ENCODE measurements at places on chromosomes 4 and X.

DNA sequence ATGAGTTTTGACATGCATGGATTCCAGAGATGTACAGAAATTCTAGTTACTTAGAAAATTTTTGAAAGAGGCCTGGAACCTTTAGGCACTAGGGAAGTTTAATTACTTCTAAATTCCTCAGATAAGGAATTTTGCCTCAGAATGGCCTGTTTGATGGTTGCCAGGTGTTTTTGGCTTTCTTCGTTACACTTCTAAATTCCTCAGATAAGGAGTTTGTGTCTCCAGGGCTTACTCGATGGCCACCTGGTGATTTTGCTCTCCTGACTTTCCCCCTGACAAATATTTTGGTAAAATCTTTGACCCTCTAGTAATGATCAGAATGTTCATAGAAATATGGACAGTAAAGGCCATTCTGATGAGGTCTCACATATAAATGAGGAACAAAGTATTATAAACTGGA lies 64.3 kb downstream of the BEX3 start:
- no peak for DNase-seq

- DNase-seq, result no peak
Measured at GRCh38 chr4:74014332-74014731, 15.9 kb upstream of the CXCL5 start.

DNA sequence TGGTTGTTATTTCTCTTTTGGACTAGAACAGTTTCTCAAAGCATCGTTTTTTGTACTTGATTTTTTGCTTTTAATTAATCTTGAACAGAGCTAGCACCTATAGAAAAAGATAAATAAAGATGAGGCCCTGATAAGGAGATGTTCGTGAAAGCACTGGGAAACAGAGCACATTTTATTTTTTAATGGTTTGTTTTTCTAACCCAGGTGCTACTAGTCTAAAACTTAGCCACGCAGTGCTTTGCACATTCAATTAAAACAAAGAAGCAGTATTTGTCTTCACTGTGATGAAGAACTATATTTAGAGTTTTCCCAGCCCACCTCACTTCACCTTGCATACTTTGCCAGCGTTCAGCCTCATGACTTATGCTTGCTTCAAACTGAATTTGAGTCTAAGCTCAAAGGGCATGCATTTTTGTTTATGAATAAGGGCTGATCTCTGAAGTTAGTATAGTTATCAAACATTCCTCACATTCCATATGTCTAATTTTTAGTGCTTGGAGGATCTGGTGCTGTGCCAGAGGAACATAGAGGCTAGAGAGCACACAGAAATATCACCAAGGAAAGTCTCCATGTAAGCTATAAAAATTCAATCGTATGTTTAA lies 76.7 kb downstream of the WWC2 start:
- DNase-seq, result no peak

DNA sequence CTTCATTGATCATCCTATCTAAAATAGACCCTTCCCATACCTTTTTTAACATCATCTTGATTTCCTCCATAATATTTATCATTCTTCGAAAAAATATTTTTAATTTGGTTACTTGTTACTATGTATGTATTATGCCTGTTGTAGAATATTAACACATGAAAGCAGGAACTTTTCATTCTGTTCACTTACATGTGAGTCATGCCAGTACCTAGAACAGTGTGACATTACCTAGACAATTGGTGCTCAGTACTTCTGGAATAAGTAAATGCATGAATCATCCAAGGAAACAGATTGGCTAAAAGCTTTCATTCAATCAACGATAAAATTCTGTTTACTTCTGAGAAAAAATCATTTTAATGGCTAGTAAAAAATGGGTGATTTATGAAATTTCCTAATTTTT lies 76.4 kb downstream of the CXXC4 start:
- peak; percentile 9 for DNase-seq

- no peak for DNase-seq
Measured at GRCh38 chrX:57138674-57139073, 1.5 kb upstream of the SPIN2A start.

DNA sequence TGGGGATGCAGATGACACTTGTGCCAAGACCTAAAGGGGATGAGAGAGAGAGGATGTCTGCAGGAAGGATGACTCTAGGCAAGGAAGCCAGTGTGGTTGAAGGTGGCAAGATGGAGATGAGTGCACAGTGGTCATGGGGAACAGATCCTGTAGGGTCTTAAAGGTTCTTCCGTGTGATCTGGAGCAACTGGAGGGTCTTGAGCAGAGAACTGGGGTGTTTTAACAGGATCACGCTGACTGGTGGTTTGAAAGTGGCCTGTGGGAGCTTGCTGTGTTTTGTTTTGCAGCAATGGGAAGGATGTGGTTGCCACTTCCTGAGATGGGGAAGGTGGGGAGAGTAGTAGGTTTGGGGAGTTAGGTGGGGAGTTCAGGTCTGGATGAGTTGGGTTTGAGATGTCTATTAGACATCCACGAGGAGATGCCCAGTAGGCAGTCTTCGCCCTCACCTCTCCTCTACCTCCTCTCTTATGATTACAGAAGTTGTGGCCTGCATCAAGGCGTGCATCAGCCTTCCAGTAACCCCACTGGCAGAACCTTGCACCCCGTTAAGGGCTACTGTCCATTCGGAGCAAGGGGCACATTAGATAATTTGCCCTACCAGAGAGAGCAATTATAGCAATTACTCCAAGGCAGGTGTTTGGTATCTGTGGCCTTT lies 1.4 kb upstream of the STBD1 start:
- no peak for DNase-seq

DNA sequence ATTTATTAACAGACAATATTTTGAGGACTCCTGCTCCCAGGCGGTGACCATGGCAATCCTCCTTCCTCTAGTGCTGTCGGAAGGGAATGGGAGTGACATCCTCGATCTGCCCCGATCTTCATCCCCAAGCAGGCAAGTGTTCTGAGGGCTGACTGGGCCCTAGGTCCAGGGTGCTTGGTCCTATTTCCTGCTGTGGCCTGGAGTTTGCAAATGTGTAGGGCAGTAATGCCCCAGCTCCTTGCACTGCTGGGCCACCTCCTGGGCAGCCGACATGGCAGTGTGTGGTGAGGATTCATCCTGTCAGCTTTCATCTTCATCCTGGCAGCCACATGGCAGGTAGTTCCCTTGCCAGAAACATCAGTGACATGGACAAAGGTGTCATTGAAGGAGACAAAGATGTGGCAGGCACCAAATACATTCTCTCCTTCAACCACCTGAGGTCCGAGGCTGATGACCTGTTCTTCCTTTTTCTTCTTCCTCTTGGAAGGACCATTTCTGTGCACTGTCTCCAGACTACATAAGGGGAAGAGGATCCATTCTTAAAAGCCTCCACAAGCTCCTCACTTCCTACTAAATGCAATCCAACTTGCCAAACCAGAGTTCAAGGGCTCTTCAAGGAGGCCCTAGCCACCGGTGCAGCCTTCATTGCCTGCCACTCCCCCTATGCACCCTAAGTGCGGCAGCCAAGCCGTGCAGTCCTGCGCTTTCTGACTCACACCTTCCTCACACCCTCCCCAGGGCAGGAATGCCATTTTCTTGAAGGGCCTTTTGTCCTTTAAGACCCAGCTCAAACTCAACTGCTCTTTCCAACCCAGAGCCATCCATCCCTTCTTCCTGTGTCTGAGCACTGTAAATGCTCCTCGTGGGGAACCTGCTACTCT lies 65.7 kb downstream of the TMEM154 start:
- DNase-seq, result no peak

GRCh38 chr4:19936476-19936875 lies 315.2 kb upstream of the SLIT2 start:
- no peak for DNase-seq

- no peak for DNase-seq
Measured at GRCh38 chr4:103753868-103754653, 34.3 kb upstream of the TACR3 start.

DNA sequence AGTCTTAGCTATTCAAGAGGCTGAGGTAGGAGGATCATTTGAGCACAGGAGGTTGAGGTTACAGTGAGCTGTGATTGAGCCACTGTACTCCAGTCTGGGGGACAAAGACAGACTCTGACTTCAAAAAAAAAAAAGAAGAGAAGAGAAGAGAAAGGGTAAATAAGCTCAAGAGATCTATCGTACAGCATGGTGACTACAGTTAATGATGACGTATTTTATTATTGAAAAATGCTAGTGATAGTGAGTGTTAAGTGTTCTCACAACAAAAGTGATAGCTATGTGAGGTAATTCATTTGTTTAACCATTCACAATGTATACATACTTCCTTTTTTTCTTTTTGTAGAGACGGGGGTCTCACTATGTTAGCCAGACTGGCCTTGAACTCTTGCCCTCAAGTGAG lies 121.5 kb upstream of the RPL34 start:
- no peak for DNase-seq

DNA sequence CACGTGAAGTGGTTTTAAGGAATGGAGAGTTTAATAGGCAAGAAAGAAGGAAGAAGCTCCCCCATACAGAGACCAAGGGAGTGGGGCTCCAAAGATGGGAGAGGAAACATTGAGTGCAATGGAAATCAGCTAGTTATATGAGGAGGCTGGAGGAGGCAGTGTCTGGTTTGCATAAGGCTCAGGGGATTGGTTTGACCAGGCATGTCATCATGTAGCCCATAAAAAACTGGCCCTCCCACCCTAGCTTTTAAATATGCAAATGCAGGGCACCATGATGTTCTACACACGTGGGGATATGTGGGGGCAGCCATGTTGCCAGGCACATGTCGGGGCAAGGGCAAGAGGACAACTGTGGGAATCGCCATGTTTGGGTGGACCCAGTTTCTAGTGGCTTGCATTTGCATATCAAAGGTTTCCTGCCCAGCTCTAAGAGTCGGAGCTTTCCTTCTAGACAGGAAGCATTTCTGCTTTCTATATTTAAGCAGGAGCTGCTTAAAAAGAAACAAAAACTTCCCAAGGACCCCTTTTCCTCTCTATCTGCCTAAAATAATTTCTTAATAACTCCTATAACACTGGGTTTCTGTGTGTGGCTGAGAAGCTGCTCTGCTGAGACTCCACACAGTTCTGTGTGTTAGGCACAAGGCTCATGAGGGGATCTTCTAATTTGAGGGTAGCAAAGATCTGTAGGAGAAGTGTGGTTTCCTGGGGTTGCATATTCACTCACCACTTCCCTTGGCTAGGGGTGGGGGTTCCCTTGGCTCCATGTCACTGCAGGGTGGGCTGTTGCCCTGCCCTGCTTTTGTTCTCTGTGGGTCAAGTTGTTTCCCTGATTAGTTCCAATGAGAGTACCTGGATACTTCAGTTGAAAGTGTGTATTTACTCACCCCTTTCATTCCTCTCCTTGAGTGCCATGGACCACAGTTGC lies 113.5 kb downstream of the VSIG4 start:
- DNase-seq, result no peak

DNA sequence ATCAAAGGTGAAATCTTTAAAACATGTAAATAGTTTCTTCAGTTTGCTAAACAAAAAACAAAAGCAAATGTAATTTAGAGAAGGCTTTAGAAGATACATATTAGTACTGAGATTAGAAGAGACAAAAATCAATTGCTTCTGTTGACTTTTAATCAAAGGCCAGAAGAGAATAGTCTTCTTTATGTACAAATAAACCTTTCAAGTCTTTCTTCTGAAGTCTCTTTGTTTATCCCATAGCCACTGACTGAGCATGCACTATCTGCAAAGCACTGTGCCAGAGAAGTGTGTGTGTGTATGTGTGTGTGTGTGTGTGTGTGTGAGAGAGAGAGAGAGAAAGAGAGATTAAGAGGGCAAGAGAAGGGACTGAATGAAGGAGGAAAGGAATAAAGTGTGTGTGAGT lies 198.4 kb downstream of the GLUD2 start:
- DNase-seq, result no peak
